ENCODE measurements at places on chromosomes 5 and 9.

GRCh38 chr5:120532835-120533234 lies 68.7 kb downstream of the PRR16 start:
- DNase-seq, result no peak

DNA sequence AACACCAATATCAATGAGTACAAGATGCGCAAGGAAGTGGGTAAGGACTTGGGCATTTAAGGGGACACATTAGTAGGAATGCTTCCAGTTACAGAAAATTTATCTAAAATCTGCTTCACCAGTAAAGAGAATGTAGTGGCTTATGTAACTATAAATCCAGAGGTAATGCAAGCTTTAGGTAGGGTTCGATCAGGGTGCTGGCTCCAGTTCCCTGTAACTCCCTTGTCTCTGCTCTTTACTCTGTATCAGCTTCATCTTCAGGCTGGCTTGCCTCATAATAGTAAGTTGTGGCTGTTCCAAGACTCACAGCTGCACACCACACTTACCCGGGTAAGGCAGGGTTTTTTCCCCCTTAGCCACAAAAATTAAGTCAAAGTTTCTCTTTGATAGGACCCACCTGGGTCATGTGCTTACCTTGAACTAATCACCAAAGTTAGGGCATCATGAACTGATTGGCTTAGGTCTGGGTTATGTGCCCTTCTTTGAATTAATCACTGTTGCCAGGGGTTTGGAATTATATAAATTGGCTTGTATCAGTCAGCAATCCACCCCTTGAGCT lies 35.5 kb downstream of the ARHGEF37 start:
- DNase-seq, result no peak

- DNase-seq, result peak; percentile 67
These were observed 86.0 kb downstream of the UHRF2 start for GRCh38 chr9:6498982-6499381.

DNA sequence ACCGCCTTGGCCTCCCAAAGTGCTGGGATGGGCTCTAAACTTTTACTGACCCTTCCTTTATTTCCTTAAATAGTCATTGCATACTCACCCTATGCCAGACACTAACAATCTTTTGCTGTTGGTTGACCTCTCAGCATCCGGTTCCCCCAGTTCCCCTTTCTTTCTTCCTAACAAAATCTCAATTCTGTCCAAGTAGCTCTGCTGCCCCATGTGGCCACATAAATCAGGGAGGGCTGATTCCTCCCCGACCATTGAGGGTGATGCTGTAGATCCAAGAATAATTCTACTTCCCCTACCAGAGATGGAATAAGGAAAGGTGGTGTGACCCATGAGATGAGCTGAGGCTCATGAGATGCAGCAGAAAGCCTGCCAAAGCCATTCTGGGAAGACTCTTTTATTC lies 315.3 kb upstream of the MSX2 start:
- peak; percentile 21 for DNase-seq

- DNase-seq, result no peak
These were observed 243.8 kb upstream of the PUM3 start for GRCh38 chr9:3087697-3088096.

DNA sequence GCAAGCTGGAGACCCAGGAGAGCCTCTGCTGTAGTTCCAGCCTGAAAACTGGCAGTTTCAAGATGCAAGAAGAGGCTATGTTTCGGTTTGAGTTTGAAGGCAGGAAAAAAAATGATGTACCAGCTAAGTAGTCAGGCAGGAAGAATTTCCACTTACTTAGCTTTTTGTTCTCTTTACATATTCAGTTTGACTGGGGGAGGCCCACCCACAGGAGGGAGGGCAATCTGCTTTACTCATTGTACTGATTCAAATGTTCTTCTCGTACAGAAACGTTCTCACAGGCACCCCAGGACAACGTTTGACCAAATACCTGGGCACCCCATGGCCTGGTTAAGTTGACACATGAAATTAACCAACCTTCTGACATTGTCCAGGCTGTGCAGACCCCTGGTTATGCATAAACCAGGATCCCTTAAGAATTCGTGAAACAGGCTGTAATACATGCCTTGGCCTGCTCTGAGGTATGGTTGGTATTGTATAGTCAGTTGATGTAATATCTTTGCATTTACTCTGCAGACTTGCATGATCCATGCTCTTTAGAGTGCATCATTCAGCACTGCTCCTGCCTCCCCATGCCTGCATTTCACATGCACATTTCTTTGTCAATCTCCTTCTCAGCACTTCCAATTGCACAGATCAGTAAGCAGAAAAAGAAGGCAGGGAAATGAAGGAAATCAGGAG lies 687.1 kb downstream of the TAF11L14 start:
- DNase-seq, result no peak

GRCh38 chr9:89603767-89604665 lies 796 bp upstream of the GADD45G start:
- peak; percentile 51 for DNase-seq

DNA sequence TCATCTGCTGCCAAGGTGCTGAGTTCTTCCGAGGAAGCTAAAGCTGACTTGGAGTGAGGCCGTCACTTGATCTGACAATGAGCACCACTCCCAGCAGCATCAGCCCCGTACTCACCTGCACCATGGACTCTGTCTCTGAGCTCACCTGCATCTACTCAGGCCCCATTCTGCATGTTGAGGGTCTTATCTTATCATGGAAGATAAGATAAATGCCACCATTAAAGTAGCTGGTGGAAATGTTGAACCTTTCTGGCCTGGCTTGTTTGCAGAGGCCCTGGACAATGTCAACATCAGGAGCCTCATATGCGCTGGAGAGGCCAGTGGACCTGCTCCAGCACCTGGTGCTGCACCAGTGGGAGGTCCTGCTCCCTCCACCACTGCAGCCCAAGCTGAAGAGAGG lies 35.0 kb upstream of the HMGCS1 start:
- DNase-seq, result no peak

- no peak for DNase-seq
These were observed 41.6 kb downstream of the PDZD2 start for GRCh38 chr5:31680528-31680927.

DNA sequence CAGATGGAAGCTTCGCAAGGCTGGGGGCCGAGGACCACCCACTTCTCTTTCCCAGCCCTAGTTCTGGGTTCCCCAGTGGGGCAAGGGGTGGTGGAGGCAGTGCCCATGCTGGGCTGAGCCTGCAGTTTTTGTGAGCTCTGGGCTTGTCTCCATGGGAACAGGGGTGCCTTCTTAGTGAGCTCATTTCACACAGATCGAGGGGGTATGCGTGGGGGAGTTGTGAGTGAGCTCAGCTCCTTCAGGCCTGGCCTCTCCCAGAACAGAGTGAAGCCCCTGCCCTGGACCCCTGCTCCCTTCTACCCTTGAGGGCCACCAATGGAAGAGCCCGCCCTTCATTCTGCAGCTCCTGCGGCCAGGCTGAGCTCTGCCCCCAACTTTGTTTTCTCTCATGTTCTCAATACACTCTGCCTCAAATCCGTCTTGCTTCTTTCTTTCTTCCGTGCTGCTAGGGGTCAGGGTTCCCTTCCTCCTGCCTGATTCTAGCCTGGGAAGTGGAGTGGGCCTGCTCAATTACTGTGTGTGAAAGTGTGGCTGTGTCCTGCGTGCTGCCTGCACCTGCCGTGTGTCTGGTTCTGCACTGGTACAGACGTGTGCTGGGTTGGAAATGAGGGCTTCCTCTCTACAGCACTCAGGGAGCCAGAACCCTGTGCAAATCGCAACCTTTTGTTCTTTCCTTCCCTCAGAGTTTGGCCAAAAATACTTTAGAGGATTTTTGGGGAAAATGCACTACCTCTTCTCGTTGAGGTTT lies 9.0 kb upstream of the MYOZ3 start:
- no peak for DNase-seq

GRCh38 chr9:89428901-89429890 lies 68.7 kb downstream of the SEMA4D start:
- DNase-seq, result no peak

GRCh38 chr9:108186642-108187395 lies 669.0 kb downstream of the ACTL7B start:
- DNase-seq, result peak; percentile 31

- no peak for DNase-seq
These were observed 116.8 kb upstream of the SHB start for GRCh38 chr9:38185647-38186403.

GRCh38 chr9:122084026-122084675 lies 9.0 kb downstream of the TTLL11 start:
- no peak for DNase-seq

DNA sequence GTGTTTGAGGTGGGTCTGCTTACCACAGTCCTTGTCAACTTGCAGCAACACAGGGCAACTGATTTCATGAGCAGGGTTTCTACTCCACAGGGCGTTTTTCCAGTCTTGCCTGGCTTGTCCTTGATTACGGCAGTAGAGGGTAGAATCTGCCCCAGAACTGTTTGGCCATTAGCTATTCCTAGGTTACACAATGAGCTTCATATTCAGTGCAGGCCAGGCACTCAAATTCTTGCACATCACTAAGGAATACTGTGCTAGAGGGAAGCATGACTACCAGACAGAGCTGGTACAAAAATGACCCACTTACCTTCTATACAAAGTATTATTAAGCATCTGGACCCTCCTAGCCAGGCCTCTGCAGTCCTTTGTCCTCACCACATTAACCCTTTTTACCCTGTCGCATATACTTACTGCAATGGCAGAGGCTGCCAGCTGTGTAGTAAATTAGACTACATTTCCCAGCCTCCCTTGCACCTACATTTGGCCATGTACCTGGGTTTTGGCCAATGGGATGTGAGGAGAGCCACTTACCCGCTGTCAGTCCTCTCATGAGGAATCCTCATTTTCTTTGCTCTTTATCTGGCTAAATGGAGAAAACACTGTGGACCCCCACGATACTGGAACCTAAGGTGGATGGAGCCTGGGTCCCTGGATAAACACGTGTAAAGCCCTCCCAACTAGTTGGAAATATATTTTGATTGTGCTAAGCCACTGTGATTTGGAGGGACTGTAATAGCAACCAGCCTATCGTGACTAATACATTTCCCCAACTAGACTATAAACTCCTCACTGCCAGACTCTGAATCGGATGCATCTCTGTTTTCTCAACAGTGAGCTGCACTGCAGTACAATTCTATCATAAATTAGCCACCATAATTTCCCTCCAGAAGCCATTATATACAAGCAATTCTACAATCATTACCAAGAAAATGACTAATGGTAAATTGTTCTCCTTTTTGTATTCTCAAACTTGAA lies 218.7 kb downstream of the GLIS3 start:
- DNase-seq, result peak; percentile 26

DNA sequence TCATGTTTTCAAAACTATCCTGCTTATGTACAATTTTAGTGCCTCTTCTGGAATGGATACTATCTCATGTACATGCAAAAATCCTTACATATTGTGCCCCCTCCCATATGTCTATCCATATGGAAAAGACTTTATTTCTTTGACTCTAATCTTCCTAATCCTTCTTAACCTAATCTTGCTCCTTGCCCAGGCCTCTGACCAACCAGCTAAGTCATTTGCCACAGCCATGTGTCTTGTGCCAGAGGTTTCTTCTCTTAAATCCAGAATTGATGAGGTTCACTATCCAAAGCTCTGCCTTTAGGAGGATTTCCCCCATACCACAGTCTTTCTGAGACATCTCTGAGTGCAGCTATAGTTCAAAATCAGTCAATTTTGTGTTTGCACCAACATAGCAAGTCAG lies 68.9 kb upstream of the RNF180 start:
- DNase-seq, result no peak

GRCh38 chr5:139664086-139664693 lies 16.0 kb downstream of the CXXC5 start:
- DNase-seq, result no peak

DNA sequence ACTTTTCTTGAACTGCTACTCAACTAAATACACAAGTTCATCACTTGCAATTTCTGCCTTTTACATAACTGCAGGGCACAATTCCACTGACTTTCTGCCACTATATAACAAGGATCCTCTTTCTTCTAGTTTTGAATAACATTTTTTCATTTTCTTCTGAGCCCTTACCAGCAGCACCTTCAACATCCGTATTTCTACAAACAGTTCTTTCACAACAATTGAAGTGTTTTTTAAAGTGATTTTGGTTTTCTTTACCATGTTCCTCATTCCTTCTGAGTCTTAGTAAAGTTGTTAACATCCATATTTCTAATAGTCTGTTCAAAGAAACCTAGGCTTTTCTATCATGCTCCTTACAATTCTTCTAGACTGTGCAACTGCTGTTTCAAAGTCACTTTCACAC lies 127.2 kb upstream of the PITX1 start:
- DNase-seq, result no peak

- DNase-seq, result peak; percentile 43
These were observed 71.5 kb upstream of the PALM2AKAP2 start for GRCh38 chr9:109708451-109708945.

GRCh38 chr5:41416336-41416735 lies 94.1 kb downstream of the PLCXD3 start:
- no peak for DNase-seq

- no peak for DNase-seq
These were observed 281.9 kb upstream of the ANKRD55 start for GRCh38 chr5:56515011-56515410.

- DNase-seq, result no peak
These were observed 291.9 kb downstream of the ASTN2 start for GRCh38 chr9:117122953-117123352.

DNA sequence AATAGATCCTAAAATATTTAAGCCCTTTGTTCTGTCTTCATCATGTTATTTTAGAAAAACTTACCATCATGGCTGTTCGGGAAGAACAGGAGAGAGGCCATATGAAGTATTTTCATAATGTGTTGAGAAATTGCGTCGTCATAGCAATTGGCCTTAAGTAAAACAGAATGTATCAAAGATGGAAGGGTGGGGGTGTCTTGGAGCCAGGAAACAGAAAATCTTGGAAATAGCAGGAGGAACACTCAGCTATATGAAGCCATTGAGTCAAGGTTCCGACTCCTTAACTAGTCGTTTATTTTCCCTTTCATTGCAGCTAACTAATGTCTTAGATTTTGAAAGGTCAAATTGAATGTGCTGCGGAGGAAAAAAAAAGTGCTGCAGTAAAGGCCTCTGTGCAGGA lies 1.3 kb downstream of the SPTAN1 start:
- DNase-seq, result peak; percentile 88

DNA sequence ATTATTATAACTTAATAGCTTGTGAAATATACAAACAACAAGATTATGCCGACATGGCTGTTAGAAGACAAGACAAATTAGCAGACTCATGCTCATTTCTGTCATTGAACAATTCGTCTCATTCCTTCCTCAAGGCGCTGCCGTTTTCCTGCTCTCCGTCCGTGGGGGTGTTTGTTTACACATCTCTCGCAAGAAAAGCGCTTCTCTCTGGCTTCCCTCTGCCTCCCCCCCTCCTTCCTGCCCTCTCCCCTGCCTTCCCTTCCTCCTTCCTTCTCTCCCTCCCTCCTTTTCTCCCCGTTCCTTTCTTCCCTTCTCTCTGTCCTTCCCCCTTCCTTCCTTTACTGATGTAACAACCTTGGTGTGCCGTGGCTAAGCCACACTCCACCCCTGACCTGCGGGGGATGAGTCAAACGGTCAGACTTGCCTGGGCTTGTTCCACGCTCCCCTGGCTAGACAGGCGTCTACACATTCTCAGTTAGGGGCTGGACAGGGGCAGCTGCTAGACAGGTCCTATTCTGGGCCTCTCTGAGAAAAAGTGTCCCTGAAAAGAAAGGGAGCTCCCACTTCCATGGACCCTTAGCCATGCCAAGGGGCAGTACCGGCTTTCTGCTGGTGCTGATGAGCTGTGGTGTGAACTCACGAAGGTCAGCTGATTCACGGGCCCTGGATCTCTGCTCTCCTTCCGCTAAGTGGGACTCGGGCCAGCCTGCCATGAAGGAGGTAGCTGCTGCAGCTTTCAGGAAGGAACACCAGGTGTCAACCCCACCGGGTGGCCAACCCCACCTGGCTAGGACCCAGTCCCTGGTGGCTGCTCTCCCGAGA lies 32.0 kb upstream of the SPTLC1 start:
- peak; percentile 95 for DNase-seq

GRCh38 chr9:126294331-126295081 lies 32.1 kb upstream of the MVB12B start:
- no peak for DNase-seq

- DNase-seq, result no peak
These were observed 128.1 kb downstream of the CRB2 start for GRCh38 chr9:123484130-123484529.
